Breast epithelium (tissue), 4 donors: ENCODE measurements at places on chromosomes 3 and 15. TPM values are rescaled to one million over a fixed set of nuclear protein-coding genes. Genes with fewer than 3 reads are reported as not detected.
A peak's percentile ranks its signal among the peaks of the same experiment; 100 is the strongest.

DNA sequence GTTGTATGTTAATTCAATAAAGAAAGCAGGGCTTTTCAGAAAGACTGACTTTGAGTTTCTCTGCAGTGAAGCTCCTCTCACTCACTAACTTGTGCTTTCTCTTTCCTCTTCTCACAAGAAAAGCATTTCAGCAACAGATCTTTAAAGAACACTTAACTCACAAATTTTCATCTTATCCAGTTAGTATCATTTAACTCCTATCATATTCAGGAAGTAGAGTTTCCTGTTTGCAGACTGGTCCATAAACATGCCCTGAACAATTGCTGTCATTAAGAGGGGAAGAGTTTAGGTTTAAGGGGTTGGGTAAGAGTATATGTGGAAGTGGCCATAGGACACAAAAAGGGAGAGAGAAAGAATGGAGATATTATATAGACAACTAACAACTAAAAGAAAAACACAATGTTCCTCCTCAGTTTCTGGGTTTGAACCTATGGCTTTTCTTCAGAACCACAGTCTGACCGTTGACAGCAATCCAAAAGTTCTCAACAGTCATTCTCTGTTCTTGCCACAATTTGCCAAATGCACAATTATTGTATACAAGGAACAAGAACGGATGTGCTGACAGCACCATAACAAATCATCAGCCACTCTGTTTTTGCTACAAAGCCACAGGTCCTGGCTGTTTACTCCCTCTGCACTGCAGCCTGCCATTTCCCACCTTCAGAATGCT, 63.9 kb downstream of the CHAC1 start:
- H3K4me3 ChIP-seq, result no peak overlapping the region
- H3K27ac ChIP-seq, result no peak overlapping the region
- no peaks in the 10 kb centered on the region for H3K4me1 ChIP-seq
- H3K27me3 ChIP-seq, result no peaks in the 10 kb centered on the region
- no peaks in the 10 kb centered on the region for H3K36me3 ChIP-seq

GRCh38 chr3:64082411-64082810, 59.1 kb upstream of the PSMD6 start:
- no peak overlapping the region for H3K27ac ChIP-seq
- DNase-seq, result no peak
- no peaks in the 10 kb centered on the region for H3K4me1 ChIP-seq
- H3K36me3 ChIP-seq, result no peaks in the 10 kb centered on the region

DAPK2 gene
- total RNA-seq, result 23.6 TPM

DNA sequence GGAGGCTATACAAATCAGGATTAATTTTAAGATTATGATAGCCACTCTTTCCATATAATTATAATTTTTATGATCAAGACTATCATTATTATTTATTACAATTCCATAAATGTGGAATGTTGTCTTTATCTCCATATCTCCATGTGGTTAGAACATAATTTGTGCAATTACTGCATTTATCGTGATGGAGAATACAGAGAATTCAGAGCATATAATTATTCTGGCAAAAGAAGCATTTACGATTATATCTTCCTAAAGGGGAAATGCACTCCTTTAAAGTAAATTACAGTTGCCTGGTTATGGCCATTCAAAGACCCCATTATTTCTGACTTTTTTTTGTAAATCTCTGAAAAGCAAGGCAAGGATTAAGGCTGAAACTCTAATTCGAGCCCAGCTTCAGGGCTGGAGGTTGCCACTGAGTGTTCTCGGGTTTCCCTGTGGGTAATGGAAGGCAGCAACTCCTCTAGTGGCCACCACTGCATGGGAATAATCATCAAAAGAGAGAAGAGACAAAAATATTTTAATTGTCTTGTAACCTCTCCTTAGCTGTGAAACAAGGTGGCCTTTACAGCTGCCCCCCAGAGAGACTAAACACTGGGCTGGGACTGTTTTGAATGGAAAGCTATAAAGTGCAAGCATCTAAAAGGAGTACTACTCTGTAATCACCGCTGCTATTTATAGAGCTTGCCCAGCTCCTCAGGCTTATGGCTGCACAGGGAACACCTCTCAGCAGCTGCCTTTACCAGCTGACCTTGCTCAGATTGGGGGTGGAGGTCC, 59.8 kb upstream of the PRTG start:
- H3K4me3 ChIP-seq, result no peak overlapping the region
- H3K36me3 ChIP-seq, result no peaks in the 10 kb centered on the region
- H3K4me1 ChIP-seq, result no peaks in the 10 kb centered on the region
- H3K27ac ChIP-seq, result no peak overlapping the region

TM4SF1 gene
- 559 TPM for total RNA-seq

DNA sequence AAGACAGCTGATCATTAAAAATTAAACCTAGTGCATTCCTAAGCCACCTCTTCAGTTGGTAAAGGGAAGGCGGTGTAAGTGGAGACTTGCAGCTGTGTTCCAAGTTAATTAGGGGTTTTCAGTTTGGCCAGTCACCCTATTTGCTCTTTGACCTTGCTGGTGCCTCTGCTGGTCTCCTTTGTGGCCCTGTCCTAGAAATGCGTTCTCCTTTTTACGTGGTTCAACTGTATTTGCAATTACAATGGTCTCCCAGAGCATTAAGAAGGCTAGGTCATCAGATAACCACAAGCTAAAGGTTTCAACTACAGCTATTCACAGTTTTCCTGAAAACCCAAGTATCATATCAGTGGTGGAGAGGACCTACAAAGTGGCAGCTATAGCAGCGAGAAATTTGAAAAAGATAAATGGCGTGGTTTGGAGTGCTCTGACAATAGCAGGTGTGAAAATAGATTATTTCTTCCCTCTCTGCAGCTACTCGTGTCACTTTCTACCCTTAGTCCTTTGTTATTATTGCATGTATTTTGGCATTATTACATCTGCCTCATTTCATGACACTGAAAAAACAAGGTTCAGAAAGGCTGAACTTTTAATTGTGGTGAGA, 203.5 kb upstream of the TBC1D5 start:
- H3K4me3 ChIP-seq, result no peak overlapping the region
- DNase-seq, result no peak
- H3K4me1 ChIP-seq, result no peaks in the 10 kb centered on the region
- no peaks in the 10 kb centered on the region for H3K27me3 ChIP-seq
- no peak overlapping the region for H3K27ac ChIP-seq
- H3K36me3 ChIP-seq, result no peaks in the 10 kb centered on the region

GRCh38 chr3:108088697-108089096, 2.1 kb downstream of the CD47 start:
- no peak for DNase-seq
- H3K27ac ChIP-seq, result no peak overlapping the region
- peak overlapping the region; percentile 97 for H3K4me3 ChIP-seq

ALDH1A3 gene
- 44.9 TPM for total RNA-seq

SLC28A1 gene
- total RNA-seq, result not detected

DNA sequence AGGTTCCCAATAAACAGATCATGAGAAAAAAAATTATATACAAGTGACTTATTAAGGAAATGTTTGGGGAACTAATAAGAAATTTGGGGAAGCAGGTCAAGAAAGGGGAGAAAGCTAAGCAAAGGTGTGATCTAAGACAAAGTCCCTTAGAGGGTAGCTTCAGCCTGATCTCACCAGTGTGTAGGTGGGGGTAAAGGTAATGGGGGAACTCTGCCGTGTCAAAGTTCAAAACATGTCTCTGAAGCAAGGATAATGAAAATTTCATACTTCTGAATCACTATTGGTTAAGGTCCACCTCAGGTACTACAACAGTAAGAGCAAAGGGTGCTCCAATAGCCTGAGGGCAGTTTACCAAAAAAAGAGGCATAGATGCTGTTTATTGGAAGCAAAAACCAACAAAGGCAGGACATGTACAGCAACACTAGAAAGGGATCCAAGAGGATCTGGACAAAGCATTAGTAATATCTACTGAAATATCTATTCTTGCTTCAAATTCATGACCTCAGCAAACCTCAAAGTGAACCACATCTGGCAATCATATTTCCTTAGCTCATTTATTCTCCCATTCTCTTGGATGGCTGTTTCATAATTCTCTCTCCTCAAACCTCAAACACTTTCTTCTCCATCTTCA, 6.9 kb downstream of the ACAD11 start:
- no peak overlapping the region for H3K4me3 ChIP-seq
- H3K27ac ChIP-seq, result no peak overlapping the region
- H3K4me1 ChIP-seq, result no peaks in the 10 kb centered on the region
- no peak for DNase-seq

DNA sequence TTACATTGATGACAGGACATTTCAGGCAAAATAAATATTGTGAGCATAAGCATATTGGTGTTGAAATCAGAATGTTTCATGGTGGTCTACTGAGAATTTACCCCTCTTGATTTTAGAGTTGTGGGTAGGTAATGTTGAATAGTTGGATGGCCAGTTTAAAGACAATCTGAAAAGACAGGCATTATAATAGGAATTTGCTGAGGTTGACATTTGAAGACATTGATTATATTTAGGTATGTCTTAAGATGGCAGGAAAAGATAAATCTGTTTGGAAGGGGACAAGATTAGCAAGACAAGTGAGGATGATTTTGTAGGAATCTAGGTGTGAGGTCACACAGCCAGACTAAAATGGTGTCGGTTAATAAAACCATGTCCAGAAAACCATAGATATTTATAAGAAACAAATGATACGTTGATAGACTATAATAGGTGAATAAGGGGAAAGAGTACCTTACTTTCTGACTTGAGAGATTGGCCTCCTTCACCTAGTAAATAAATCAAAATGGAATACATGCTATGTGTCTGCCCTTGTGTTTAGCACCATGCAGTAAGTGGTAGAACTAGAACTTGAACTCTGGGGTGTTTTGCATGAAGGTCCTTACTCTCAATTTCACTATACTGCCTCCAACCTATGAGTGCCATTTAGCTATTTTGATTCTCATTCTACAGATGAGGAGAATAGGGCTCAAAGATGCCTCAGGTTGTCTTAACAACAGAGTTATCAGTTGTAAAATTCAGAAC, 57.9 kb downstream of the ALCAM start:
- H3K4me1 ChIP-seq, result no peaks in the 10 kb centered on the region
- no peak for DNase-seq
- no peak overlapping the region for H3K4me3 ChIP-seq
- no peaks in the 10 kb centered on the region for H3K36me3 ChIP-seq
- H3K27me3 ChIP-seq, result no peaks in the 10 kb centered on the region

GRCh38 chr3:55682461-55682860, 195.4 kb upstream of the WNT5A start:
- no peaks in the 10 kb centered on the region for H3K27me3 ChIP-seq
- H3K36me3 ChIP-seq, result no peaks in the 10 kb centered on the region
- H3K27ac ChIP-seq, result no peak overlapping the region
- DNase-seq, result no peak

DNA sequence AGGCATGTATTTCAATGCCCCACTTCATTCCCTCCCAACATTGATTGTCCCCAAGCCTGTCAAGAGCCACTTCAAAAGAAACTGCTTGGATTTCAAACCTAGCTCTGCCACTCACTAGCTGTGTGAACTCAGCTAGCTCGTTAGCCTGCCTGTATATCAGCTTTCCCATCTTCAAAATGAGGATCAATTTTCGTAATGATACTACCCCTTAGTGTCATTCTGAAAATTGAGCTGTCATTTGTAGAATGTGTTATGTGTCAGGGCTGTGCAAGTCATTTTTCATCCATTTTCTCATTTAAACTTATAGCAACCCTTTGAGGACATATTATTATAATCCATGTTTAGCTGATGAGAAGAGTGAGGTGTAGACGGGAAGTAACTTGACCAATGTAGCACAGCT, 88.6 kb downstream of the TRIM42 start:
- DNase-seq, result no peak
- no peaks in the 10 kb centered on the region for H3K4me1 ChIP-seq
- H3K4me3 ChIP-seq, result no peak overlapping the region
- no peak overlapping the region for H3K27ac ChIP-seq
- no peaks in the 10 kb centered on the region for H3K36me3 ChIP-seq
